ENCODE measurements at places on chromosomes 16 and 17.

DNA sequence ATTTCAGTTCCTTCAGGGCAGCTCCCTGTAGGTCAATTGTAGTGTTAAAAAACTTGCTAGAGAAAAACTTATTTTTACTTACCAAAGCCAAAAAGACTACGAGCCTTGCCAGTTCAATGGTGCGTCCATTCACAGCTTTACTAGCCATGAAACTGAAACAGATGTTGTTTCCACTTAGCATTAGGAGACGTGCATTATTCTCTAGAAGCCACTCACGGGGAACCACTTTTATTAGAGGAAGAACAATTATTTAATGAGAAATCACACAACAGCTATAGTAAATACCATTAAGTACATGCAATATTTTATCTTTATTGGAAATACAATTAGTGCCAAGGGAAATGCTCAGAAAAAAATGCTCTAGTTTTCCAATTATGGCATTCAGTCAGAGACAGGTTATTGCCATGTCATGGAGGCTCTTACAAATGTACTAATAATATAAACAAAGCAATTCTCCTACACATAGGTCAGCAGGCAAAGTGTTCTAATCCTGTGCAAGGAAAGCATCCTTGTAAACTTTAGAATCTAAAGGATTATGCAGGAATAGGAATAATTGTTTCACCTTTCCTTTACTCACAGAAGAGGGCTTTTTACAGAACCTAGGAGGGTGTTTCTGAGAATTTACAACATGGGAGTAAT, 17.4 kb downstream of the LASP1NB start:
- DNase-seq: no peak

- no peak for DNase-seq
Observed at GRCh38 chr16:58960484-58960883, 226.4 kb upstream of the GOT2 start.

GRCh38 chr16:85564277-85565051, 48.7 kb upstream of the GSE1 start:
- no peak for DNase-seq

GRCh38 chr17:77540975-77541374, 400.2 kb downstream of the SEC14L1 start:
- DNase-seq: no peak

DNA sequence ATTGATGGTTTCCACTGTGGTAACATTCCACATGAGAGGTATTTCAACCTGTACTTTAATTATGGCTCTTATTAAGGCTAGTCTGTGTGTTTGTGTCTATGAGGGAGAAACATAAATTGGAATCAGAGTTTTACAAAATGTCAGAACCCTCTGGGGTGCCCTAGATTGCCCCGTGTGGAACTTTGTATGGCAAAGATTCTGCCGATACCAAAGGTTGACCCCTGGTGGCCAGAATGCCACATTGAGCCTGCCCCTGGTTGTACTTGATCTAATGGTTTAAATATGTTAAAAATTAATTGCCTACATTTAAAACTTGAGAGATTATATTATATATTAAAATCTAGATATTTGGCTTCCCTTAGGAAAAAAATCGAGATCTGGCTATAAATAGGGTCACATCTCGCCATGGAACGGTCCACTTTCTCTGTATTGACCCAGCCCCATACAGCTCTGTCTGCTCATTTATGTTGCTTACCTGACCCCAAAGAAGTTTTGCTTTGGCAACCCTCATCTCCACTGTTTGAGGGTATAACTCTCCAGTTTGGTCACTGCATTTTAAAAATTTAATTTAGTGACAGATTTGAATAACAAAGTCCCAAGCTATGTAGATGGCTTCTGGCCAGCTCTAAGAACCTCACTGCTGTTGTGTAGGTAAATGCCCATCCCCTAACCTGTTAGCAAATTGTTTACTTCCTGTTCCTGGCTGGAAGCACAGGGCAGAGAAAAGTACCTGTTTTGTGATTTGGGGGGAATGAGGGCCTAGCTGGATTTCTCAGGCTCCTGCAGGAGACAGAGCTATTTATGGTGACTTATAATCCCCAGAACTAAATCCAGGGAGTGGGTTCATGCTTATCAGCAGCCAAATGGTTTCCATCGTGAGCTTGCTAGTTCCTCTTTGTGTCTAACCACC, 95.0 kb downstream of the PLCG2 start:
- no peak for DNase-seq

GRCh38 chr16:56382901-56383355, 42.4 kb downstream of the AMFR start:
- no peak for DNase-seq

DNA sequence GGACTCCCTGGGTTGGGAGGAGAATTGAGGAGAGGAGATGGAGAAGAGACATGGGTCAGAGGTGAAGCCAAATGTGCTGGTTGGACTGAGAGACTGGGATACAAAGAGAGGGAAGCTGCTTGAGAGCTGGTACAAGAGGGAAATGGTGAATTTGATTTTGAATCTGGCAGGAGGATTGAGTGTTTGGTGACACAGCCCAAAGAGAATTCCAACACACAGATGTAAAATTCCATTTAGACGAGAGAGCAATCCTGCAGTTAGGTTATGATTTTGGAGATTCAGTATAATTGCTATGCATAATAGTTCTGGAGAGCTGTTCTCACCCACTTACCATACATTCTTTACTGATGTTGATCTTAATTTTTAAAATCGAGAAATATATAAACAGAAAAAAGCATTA, 57.7 kb downstream of the HSD17B2 start:
- no peak for DNase-seq

DNA sequence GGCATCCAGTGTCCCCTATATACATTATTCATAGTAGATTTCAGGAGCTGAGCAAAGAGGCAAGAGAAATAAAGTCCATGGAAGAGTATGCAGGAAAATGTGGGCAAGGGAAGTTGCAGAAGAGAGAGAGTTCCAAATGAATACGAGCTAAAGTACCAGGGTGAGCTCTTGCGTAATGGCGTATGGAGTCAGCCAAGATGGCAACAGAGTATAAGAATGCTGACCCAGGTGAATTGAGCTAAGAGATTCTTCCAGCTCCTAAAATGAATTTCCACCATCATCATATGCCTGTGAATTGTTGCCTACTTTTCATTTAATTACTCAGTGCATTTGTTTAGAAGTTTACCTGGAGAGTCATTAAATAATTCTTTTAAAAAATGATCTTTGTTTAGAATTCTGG, 153.2 kb upstream of the CNTNAP4 start:
- DNase-seq: no peak

DNA sequence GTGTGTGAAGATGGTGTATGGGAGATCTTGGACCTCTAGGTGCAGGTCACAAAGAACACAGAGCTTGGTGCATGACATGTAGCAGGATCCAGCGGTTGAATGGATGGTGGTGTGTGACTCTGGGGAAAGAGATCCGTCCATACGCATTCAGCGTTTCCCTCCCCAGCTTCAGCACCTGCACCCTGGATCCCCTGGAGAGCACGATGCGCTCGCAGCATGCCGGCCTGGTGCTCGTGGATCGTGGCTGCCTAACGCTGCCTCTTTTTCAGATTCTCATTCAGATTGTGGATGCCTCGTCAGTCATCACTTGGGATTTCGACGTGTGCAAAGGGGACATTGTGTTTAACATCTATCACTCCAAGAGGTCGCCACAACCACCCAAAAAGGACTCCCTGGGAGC, 70.9 kb downstream of the SEC14L1 start:
- DNase-seq: no peak

DNA sequence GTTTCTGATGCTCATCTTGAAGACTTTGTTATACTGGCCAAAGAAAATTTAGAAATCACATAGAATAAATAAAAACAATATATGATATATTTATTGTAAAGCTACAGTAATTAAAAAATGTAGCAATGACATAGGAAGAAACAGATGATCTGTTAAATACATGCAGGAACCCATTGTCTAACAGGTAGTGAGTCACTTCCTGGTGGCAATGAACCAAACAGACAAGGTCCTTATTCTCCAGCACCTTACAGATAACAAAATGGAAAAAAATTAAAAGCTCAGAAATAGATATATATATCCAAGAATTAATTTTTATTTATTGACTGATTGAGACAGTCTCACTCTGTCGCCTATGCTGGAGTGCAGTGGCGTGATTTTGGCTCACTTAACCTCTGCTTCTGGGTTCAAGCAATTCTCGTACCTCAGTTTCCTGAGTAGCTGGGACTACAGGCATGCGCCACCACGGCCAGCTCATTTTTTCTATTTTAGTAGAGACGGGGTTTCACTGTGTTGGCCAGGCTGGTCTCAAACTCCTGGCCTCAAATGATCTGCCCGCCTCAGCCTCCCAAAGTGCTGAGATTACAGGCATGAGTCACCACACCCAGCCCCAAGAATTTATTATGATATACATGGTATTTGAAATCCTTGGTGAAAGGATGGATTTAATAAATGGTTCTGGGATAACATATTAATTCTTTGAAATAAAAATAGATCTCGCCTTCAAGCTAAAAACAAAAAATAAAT, 7.5 kb downstream of the NETO2 start:
- DNase-seq: no peak

DNA sequence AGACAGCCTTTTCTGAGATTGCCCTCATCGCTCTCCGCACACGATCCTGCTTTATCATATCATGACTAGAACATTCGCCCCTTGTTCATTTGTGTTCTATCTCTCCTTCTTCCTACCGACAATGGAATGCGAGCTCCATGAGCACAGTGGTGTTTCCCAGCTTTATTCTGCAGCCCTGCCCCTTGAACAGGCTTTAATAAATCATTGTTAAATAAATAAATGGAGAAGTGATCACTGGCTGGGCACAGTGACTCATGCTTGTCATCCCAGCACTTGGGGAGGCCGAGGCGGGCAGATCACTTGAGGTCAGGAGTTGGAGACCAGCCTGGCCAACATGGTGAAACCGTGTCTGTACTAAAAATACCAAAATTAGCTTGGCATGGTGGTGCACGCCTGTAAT, 1063.3 kb upstream of the EEF2KMT start:
- no peak for DNase-seq

DNA sequence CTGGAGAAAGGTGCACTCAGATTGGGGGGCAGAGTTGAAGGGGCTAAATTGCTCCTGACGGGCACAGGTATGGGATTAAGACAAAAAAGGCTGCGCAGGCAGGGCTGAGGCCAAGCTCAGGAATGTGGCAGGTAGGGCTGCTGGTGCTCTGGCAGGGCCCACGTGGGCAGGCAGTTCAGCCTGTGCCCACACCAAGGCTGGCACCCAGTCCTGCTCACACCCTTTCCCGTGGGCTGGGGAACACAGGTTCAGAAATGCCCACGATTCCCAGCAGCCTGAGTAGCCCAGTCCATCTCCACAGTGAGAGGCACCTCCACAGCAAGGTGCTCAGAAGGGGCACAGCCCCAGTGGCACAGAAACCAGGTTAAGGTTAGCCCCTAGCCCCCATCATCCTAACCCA, 4.4 kb downstream of the HDAC5 start:
- no peak for DNase-seq

DNA sequence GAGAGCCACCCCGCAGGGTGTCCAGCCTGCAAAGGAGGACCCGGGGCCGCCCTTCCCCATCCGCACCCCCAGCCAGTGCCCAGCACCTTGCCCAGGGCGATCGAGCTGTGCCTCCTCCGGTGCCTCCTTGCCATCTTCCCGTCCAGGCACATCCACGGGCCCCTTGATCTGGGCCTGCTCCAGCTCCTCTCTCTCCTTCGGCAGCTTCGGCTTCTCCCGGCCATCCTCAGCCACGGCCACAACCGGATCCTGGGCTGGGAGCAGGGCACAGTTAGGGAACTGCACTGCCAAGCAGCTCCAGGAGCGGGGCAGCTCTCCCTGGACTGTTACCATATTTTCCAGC, 13.8 kb downstream of the NDUFAF8 start:
- no peak for DNase-seq

DNA sequence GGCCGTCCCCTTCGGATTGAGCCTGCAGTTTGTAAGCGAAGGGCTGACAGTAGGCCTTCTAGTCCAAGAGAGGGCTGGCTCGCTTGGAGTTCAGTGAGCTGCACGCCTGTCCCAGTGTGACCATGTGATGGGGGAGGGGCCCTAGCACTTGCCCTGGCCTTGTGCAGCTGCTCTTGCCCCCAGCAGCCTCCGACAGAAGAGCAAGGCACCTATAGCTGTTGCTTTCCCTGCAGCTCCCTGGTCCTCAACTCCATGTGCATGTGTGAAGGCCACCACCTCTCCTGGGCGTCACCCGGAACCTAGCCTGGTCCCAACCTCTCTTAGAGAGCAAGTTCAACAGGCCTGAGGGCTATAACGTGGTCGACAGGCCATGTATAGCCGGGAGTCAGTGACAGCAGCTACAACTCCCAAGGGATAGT, 5.6 kb downstream of the SPHK1 start:
- no peak for DNase-seq

GRCh38 chr16:52545898-52546266, 1.1 kb downstream of the TOX3 start:
- DNase-seq: no peak

GRCh38 chr17:72011561-72011960, 109.3 kb upstream of the SOX9 start:
- no peak for DNase-seq
